D341Med (cell line): ENCODE measurements at places on chromosomes 3 and 15.

- DNase-seq: no peak
Measured at GRCh38 chr3:65831733-65832425, 206.8 kb downstream of the MAGI1 start.

GRCh38 chr3:145370870-145371269, 790.1 kb downstream of the PLOD2 start:
- DNase-seq: no peak

DNA sequence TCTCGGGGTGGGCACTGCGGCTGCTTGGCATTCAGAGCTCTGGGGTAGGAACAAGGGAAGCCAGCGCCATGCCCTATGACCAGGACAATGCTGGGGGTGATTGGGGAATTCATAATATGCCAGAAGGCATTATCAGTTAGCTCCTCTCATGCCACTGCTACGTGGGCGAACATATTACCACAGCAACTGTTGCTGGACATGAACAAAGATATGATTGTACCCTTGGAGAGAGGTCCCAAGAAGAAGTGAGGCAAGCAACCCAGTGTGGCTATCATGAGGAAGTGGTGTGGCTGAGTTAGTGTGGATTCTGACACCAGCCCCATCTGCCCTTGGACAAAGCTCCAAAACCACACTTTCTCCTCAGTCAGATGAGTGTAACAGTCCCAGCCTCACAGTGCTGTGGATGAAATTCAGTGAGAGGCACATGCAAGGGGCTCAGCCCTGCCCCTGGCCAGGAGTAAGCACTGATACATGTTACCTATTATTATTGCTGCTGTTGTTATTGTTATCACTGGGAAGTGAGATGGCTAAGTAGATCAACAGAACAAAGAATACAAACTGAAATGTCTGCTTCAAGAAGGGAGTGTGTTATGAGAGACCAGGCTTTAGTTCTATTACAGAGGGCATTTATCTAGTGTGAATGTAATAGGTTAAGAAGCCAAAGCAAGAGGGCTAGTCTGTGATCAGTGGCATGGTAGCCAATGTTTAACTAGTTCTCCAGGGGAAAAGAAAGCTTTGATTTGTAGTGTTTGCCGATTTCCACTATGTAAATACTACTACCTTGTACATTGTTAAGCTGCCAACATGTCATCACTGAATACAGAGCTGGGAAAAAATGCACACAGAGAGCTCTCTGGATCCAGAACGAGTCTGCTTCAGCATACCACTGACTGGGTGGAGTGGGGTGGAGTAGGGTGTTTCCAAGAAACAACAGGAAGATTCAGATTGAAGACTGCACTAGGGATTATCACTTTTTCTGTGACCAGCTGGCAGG, 222.3 kb upstream of the EIF1B start:
- no peak for DNase-seq

- no peak for DNase-seq
Measured at GRCh38 chr15:40366457-40367370, 8.7 kb downstream of the DISP2 start.
